ENCODE measurements at places on chromosomes 4 and X. TPM values are rescaled to one million over a fixed set of nuclear protein-coding genes. Genes with fewer than 3 reads are reported as not detected.

GRCh38 chr4:145041378-145041777 is 56.6 kb downstream of the ANAPC10 start:
- DNase-seq: no peak

MSL3 gene
- total RNA-seq: 34.9 TPM

GRCh38 chr4:43112139-43112538 is 219.6 kb downstream of the GRXCR1 start:
- DNase-seq: no peak

KLHL13 gene
- 3.9 TPM for total RNA-seq

DNA sequence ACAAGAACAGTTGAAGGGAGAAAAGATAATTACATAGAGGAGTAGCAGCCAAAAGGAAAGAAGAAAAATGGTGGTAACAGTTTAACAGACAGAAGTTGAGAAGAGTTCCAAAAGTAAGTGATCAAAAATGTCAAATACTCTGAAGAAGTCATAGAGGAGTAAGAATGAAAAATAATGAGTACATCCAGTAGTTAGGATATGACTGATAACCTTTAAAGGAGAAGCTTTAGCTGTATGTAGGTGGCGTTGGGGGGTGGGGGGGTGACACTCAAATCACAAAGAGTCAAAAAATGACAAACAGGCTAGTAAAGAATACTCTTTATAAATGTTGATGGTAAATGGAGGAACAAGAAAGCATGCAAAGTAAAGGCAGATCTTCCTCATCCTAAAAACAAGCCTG is 40.6 kb downstream of the RAB33A start:
- no peak for DNase-seq

DNA sequence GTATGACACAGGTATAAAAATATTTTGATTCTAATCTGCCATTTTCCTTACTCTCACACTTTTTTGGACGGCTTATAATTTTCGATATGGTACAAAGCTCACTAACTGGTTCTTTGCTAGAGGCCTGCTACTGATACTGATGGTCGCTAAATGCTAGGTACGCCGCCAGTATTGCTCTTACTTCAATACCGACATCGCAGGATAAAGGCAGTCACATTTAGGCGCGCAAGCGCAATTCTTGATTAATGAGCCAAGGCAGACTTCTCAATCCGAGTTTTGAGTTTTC is 557 bp upstream of the USP38 start:
- no peak for DNase-seq

Data from lower lobe of right lung (tissue), 2 donors.